Hypothalamus (tissue), 51 donors: ENCODE measurements at places on chromosomes 2 and 18.

GRCh38 chr18:13580351-13580750 lies 146.0 kb downstream of the FAM210A start:
- no peak for DNase-seq

- DNase-seq, result no peak
Measured at GRCh38 chr2:102063487-102063911, 71.7 kb downstream of the IL1R2 start.

DNA sequence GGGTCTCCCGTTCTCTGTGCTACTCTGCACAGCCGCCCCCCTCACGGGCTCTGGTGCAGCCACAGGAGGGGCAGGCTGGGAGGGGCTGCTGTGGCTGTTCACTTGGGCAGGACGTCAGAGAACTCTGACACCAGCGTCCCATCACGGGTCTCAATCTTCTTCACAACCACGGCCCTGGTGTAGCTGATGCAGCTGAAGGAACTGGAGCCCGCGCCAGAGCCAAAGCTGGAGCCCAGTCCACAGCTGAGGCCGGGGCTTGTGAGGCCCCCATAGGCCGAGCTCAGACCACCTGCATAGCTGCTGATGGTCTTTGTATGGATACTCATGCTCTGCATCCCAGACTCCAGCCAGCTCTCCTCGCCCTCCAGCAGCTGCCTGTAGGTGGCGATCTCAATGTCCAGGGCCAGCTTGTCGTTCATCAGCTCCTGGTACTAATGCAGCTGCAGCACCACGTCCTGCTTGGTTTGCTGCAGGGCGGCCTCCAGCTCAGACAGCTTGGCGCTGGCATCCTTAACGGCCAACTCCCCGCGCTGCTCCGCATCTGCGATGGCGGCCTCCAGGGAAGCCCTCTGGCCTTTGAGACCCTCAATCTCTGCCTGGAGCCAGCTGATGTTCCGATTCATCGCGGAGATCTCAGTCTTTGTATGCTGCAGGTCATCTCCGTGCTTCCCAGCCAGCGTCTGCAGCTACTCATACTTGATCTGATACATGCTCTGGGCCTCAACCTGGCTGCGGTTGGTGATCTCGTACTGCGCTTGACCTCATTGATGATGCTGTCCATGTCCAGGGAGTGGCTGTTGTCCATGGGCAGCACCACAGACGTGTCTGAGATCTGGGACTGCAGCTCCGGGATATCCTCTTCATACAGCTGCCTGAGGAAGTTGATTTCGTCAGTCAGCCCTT lies 7.4 kb upstream of the DUSP19 start:
- DNase-seq, result no peak

- no peak for DNase-seq
Measured at GRCh38 chr2:43217228-43218154, 8.9 kb downstream of the ZFP36L2 start.

GRCh38 chr2:159084384-159085370 lies 116.2 kb downstream of the TANC1 start:
- DNase-seq, result no peak

DNA sequence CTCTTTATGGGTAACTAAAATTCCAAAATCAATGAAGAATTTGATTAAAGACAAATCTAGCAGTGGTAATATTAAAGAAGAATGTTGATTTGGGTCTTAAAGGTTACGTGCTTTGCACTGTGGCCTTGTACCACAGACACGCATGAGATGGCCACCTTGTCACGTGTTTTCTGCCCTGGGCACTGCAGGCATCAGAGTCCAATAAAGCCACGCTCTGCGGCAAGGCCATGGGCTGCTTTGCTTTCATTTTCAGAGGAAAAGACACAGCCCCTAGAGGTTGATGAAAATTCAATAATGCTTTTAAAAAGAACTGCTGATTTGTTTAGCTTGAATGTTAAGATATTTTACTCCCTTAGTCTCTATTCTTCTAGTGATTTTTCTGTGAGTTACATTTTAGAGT lies 30.4 kb downstream of the AOX1 start:
- no peak for DNase-seq
